Activated CD4-positive, CD25-positive, alpha-beta regulatory T cell treated with anti-CD3 and anti-CD28 coated beads, Interleukin-2, amount 50 U/mL, for 72 hours (primary cell): ENCODE measurements at places on chromosomes 7 and 10.
A peak's percentile ranks its signal among the peaks of the same experiment; 100 is the strongest.

DNA sequence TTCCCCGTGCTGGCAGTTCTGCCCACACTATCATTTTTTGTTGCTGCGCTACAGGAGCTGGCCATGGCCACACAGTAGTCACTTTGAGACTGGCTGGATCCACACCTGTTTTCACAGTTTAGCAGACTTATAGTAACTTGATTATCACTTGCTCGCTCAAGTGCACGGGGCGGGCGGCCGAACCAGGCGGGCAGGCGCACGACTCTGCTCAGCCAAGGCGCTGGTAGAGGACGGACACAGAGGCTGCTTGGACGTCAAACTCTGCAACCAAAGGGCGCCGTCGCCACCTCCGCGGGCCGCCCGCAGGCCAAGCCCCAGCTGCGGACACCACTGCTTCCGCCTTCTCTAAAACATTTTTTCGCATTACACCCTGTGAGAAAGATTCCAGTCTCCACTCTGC, 38.4 kb upstream of the PHYHIPL start:
- no peak for DNase-seq

- DNase-seq, result no peak
These were observed 67.8 kb downstream of the TAF3 start for GRCh38 chr10:7886056-7886455.

DNA sequence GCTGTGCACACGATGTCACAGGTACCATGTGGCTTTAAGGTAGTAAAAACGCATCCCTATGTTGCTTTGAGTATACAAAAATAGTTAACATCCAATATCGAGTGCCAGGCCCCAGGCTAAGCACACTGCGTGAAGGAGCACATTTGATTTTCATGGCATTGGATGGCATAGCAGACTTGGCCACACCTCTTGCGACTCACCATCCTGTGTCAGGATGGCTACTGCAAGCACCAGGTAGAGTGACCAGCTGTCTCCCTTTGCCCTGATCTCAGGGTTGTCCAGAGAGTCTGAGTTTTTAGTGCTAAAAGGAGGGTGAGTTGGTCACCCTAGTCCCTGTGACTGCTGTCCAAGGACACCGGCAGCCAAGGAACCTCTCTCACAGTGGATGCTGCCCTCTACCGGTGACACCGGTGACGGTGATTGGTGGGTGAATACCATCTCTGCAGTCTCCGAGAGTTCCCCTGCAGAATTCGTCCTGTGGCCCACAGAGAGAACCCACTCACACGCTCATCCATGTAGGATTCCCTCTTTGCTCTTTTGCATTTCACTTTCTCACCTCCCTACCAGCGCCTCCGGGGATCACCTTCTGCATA, 76.1 kb downstream of the BICC1 start:
- no peak for DNase-seq

DNA sequence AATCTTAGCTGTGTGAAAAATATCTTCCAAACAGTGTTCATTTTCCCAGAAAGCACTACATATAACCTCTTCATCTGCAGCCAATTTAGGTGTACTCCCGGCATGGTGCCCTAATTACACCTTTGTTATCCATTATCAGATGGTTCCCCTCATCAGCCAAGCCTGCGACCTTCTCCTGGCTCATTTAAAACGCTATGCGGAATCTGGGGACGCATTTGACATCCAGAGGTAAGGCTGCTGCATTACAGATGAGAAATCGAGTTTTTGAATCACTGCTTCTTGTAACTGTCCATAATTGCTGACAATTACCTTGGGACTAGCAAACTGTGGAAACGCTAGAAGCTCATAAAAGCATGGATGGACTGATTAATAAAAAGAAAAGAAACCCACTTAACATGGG, 109.5 kb downstream of the PARP12 start:
- no peak for DNase-seq

DNA sequence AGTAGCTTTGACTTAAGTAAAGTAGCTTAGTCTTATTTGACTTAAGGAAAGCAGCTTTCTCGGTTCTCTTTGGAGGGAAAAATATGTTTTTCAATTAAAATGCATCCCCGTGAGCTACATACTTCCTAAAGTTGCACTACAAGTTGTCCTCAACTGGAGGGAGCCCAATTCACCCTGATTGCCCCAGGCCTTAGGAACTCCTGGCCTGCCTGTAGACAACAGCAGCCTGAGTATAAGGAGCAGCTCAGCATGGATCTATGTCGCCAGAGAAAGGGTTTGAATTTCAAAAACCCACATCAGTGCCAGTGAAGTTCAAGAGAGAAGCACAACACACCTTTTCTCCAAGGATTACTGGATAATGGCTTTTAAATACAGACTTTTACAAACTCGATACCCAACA, 772.0 kb downstream of the TNS3 start:
- no peak for DNase-seq

DNA sequence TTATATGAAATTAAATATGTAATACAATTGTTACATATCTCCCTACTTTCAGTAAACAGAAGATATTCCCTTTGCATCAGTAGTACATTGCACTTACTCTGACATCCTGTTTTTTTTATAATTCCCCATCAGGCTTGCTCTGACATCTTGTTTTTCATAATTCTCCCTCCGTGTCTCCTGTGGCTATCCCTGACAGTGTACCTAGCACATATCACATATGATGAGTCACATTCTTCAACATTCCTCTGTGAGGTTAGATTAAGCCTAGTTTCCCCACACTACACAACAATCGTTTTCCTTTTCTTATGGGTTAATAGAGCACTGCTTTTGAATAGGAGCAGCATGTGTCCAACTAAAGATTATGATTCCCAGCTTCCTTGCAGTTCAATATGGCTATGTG, 250.6 kb upstream of the NPVF start:
- no peak for DNase-seq

DNA sequence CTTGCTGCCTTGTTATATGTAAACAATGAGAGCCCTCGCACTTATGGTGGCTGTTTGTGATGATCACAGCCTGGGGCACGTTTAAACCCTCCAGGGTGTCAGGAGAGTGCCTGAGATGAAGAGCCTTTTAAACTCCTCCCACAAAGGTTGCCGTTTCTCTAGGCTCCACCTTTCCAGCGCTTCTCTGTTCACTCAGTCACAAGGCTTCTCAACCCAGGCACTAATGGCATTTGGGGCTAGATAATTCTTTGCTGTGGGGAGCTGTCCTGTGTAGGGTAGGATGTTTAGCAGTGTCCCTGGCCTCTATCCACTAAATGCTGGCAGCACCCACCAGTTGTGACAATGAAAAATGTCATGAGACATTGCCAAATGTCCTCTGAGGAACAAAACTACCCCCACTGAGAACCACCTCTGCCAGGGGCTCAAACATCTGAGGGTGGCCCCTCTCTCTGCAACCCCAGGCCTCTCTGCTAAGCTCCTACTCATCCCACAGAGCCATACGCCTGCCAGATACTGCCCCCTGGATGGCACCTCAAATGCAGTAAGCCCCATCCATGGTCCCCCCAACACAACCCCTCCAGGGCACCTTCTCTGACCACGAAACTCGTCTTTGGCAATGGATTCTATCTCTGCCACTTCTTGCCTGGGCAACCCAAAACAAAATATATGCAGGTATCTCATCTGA, 144.3 kb upstream of the ZMIZ1 start:
- no peak for DNase-seq

GRCh38 chr7:34155220-34155908, 250.0 kb downstream of the BMPER start:
- DNase-seq, result no peak

GRCh38 chr10:114471906-114472876, 67.9 kb upstream of the AFAP1L2 start:
- no peak for DNase-seq

- no peak for DNase-seq
These were observed 232.4 kb upstream of the MYO3A start for GRCh38 chr10:25701652-25702051.

- no peak for DNase-seq
These were observed 83.9 kb downstream of the CADPS2 start for GRCh38 chr7:122802301-122802751.

GRCh38 chr10:113965077-113965476, 78.6 kb upstream of the ADRB1 start:
- no peak for DNase-seq

GRCh38 chr7:70630818-70631457, 501.0 kb upstream of the GALNT17 start:
- DNase-seq, result no peak

- DNase-seq, result no peak
These were observed 95.7 kb downstream of the POU6F2 start for GRCh38 chr7:39073432-39073831.

- DNase-seq, result no peak
These were observed 504.4 kb downstream of the TCERG1L start for GRCh38 chr10:130807096-130807495.

DNA sequence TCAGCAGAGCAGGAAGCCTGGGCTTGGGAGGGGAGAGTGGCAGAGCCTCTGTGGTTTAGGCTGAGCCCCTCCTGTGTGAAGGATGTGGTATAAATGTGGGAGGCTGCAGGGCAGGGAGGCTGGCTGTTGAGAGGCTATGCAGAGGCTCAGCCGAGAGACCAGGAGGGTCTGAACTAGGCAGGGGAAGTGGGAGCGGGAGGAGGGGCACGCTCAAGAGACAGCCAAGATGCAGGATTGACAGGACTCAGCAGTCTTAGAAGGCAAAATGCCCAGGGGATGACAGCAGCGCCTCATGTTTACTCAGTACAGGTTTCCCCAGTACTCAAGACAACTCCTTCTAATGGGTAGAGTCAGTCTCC, 24.3 kb downstream of the BTBD16 start:
- DNase-seq, result no peak

GRCh38 chr7:46933596-46933995, 648.3 kb downstream of the TNS3 start:
- DNase-seq, result no peak

DNA sequence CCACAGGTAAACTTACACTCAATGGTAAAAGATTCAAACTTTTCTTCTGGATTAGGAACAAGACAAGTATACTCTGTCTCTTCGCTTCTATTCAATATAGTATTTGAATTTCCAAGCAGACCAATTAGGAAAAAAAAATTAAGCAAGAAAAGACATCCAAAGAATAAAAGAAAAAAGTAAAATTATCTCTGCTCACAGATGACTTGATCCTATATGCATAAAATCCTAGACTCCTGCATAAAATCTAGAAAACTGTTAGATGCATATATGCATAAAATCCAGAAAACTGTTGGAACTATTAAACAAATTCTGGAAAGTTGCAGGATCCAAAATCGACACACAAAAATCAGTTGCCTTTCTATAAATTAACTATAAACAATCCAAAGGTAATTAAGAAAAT, at the start of gene OR13A1:
Gene OR13A1, minus strand, starts transcription at position 101 of the 400 bp plus-strand sequence. CDS start 11,186 bp downstream, outside the sequence.
- DNase-seq, result no peak

DNA sequence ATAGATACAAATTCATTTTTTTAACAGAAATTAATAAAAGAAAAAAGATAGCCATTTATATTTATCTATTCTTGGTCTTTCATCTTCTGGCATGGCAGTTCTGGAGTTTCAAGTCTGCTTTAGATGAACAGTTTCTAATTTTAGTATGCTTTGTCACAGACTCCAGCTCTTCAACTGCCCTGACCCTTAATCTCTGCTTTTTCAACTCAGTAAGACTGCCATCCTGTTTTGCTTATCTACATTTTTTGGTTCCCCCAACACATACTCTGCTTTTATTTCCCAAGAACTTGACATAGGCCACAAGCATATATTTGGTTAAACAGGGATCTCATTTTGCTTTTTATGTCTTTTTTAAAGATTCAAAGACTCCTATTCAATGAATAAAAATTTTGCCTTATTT, 309.3 kb upstream of the KCND2 start:
- no peak for DNase-seq

GRCh38 chr10:21296575-21297355, 228.7 kb downstream of the SKIDA1 start:
- DNase-seq, result no peak

GRCh38 chr7:15947754-15948153, 261.3 kb upstream of the MEOX2 start:
- no peak for DNase-seq

- DNase-seq, result no peak
These were observed 731.6 kb upstream of the ANKRD30A start for GRCh38 chr10:36393801-36394200.

GRCh38 chr10:4649886-4650508, 176.0 kb upstream of the AKR1E2 start:
- no peak for DNase-seq

- DNase-seq, result no peak
These were observed 563.9 kb upstream of the C7orf33 start for GRCh38 chr7:148026713-148027112.

DNA sequence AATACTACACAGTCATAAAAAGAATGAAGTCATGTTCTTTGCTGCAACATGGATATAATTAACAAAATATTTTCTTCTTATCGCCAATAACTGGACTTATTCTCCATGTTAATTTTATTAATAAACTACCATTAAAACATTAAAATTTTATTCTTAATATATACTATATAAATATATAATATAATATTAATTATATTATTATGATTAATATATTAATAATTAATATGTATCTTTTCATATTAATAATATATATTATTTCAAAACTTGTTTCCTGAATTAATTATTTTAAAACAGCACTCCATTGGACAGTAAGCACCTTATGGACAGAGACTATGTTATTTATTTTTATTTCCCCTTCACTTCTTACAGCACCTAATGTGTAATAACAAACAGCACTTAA, 182.8 kb downstream of the ARL4A start:
- no peak for DNase-seq

GRCh38 chr10:110774069-110775019, 97.4 kb upstream of the PDCD4 start:
- peak; percentile 41 for DNase-seq

GRCh38 chr10:103044942-103045489, 126.9 kb downstream of the CNNM2 start:
- DNase-seq, result no peak

- no peak for DNase-seq
These were observed 2.1 kb downstream of the CNNM2 start for GRCh38 chr10:102919992-102920739.

- no peak for DNase-seq
These were observed 18.6 kb upstream of the ZNF32 start for GRCh38 chr10:43667317-43667731.

GRCh38 chr10:22611425-22612115, 102.8 kb downstream of the PIP4K2A start:
- DNase-seq, result no peak

- DNase-seq, result no peak
These were observed 25.9 kb downstream of the GRK5 start for GRCh38 chr10:119233123-119233820.

DNA sequence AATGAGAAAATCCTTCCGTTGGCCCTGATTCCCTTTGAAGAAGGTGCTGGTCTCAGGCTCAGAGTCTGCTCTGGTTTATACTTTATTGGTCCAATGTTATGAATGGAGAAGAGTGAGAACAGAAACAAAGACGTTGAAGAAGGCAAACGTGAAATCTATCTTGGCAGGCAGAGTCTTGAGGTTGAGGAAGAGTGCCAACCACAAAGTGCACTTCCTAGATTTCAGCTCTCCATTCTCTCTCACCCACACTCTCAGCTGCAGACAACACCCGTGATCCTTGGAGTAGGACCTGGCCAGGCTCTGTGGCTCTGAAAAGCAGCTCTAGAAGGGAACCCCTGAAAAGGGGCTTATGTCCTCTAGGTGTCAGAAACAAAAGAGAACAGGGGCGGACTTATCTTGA, 128.9 kb upstream of the PLXNA4 start:
- DNase-seq, result no peak
